ENCODE measurements at places on chromosomes 16 and 17. TPM values are rescaled to one million over a fixed set of nuclear protein-coding genes. Genes with fewer than 3 reads are reported as not detected.

Gene KRTAP4-6
- not detected for total RNA-seq

- DNase-seq, result no peak
Observed at GRCh38 chr16:64412578-64413280, 709.1 kb downstream of the CDH11 start.

Gene C17orf113
- 1.8 TPM for total RNA-seq

DNA sequence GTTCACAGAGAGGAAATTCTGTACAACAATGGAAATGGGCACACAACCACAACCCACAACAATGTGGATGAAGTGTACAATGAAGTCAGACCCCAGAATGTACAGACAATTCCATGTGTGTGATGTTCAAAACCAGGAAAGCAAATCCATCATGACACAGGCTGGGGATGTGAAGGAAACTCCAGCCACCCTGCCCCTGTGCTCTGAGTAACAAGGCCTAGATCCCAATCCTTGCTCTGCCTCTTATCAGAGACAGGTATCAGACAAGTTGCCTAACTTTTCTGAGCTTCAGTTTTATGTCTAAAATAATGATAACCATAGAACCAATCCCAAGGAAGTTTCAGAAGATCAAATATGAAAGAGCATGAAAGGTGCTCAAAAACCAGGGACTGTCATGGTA, 1.8 kb upstream of the C16orf95 start:
- DNase-seq, result no peak

- DNase-seq, result no peak
Observed at GRCh38 chr17:77314601-77315000, 173.8 kb downstream of the SEC14L1 start.

- no peak for DNase-seq
Observed at GRCh38 chr17:70202840-70203239, 33.5 kb downstream of the KCNJ2 start.

Gene CFAP119
- 5.7 TPM for total RNA-seq

Gene MCRIP1
- 47.5 TPM for total RNA-seq
